CD4-positive, CD25-positive, alpha-beta regulatory T cell (primary cell): ENCODE measurements at places on chromosomes 5 and 9. TPM values are rescaled to one million over a fixed set of nuclear protein-coding genes. Genes with fewer than 3 reads are reported as not detected.

Gene TDRD7
- 6.2 TPM for polyA plus RNA-seq

Gene DMRT3
- polyA plus RNA-seq: not detected

GRCh38 chr9:3059781-3060468 lies 216.0 kb upstream of the PUM3 start:
- H3K36me3 ChIP-seq: no peaks in the 10 kb centered on the region
- no peaks in the 10 kb centered on the region for H3K27me3 ChIP-seq
- no peak for DNase-seq
- no peak overlapping the region for H3K4me3 ChIP-seq

- peaks cover 18% of the 10 kb centered on the region for H3K4me1 ChIP-seq
- no peaks in the 10 kb centered on the region for H3K27me3 ChIP-seq
- H3K27ac ChIP-seq: no peak overlapping the region
- no peak overlapping the region for H3K4me3 ChIP-seq
- no peak for DNase-seq
Measured at GRCh38 chr5:172102913-172103626, 85.0 kb downstream of the STK10 start.
